ENCODE measurements at places on chromosomes 4 and X.

- no peak for DNase-seq
These were observed 15.0 kb downstream of the MECP2 start for GRCh38 chrX:154082396-154083125.

GRCh38 chr4:119894650-119895208, 171.9 kb downstream of the MAD2L1 start:
- no peak for DNase-seq

- DNase-seq = no peak
These were observed 97.5 kb downstream of the ANK2 start for GRCh38 chr4:113146876-113147358.

GRCh38 chrX:46850771-46851170, 13.9 kb downstream of the RP2 start:
- DNase-seq = no peak

DNA sequence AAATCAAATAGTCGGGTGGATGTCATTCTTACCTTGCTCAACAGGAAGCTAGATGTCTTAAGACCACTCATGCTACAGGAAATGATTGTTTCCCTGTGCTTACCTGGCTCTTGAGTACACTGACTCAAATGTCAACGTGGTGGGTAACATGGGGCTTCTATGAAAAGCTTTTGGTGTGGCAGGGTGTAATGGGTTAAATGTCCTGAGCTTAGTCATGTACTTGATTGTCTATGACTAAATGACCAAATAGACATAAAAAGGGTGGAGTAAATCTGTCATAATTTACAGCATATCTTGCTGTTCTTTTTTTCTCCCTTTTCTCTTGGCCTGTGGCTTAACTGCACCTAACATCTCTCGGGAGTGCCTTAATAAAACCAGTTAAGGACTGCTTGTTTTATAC, 44.9 kb downstream of the CCNG2 start:
- DNase-seq = no peak

DNA sequence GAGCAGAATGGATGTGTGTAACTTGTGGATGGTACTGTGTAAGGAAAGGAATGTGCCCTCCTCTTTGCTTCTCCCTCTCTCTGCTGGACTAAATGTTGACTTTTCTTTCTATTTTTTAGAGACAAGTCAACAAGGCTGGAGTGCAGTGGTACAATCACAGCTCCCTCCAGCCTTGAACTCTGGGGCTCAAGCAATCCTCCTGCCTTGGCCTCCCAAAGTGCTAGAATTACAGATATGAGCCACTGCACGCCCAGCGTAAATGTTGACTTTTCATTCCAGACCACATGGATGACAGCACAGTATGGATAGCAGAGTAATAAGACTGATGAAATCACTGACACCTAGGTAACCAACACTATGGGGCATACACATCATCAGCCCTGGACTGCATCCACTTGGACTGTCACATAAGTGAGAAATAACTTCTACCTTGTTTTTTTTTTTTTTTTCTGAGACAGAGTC, 5.1 kb upstream of the RPS3A start:
- DNase-seq = no peak

DNA sequence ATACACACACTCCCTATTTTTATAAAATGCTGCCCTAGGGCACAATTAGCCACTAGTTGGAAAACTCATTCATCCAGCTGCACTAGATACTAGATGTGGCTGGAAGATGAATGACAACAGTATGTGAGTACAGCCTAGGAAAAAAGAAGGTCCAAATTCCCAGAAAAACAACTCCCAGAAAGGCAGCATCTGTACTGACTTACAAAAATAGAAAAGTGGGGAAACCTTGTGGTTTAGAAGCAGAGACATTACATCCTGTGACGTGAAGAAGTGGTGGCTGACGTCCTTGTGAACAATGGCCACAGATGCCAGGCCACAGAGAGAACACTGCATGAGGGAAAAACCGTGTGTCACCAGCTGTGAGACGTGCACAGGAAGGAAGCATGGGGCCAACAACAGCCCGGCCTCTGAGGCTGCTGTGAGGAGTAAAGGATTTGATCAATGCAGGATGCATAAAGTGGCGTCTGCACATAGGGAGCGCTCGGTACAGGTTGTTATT, 81.2 kb downstream of the SPRY1 start:
- no peak for DNase-seq

DNA sequence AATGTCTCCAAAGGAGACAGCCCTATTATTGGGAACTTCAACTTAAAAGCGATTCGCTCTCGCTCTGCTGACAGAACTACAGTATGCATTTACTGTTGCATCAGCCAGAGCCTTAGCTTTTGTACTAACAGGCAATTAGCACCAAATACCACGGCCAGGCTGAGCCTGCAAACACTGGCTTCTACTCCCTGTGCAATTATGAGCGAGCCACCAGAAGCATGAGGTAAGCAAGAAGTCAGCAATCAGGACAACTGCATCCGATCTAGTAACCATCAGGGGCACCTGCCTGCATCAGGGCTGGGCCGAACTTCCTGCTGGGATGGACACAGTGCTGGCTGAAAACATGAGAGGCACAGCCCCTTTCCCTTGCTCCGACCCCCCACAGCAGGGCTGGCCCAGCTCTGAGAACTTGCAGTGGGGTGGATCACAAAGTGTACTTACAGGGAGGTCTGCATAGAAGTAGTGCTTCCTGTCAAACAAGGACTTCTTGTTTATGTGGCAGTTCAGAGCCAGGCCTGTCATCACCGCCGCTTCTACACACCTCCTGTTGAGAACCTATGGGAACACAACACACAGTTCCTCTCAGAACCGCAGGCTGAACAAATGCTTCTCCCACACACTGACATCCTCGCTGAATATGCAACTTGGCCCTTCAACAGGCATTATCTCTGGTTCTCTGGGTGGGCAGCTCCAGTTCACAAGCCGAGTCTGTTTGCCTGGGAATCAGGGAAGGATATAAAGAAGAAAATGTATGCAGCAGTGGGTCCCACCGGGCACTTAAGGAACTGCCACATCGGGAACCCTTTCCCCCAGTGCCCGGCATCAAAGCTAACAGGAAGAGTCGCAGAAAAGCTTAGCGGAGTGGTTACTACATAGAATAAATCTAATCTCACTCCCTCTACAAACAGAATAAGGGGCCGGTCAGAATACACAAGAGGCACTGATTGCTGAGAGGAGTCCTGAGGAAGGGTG, 41.5 kb downstream of the GATB start:
- DNase-seq = no peak

DNA sequence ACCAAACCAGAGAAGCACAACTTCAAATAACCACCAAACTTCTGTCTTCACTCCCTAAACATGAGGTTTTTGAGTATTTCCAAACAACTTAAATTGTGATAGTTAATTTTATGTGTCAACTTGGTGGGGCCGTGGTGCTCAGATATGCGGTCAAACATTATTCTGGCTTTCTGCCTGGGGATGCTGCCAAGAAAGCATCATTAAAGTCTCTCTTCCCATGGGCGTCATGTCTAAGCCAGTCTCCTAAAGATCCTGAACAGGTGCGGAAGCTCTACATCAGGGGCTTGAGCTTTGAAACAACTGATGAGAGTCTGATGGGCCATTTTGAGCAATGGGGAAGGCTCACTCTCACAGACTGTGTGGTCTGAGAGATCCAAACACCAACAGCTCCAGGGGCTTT, 24.1 kb upstream of the SOD3 start:
- DNase-seq = no peak

DNA sequence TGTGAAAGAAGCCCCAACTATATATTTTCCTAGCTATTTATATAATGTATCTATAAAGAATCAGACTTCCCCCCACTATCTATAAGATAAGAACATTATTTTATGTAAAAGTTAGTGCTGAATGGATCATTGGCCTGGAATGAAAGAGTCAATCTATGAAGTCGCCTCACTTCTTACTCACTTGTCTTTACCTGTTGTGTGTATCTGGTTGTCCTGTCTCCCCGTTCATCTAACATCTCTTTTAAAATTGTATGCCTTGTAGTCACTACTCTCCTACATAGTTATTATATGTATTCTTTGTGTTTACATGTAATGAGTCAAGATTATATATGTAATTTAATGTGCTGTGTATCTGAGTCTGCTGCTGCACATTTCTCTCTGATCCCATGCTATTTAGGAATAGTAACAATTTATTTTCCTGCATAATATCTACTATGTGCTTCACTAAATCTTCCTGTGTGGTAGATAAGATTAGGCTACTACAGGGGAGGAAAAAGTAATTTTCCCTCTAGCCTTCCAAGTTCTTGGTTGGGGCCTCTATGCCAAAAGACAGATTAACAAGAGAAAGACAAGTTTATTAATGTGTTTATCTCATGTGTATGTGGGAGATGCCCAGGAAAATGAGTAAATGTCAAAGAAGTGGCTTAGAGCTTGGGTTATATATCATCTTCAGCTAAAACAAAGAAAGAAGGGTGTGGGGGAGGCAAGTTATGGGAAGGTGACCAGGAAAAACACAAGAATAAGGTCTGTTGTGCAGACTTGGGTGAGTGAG, 77.6 kb upstream of the FRMPD4 start:
- DNase-seq = no peak

DNA sequence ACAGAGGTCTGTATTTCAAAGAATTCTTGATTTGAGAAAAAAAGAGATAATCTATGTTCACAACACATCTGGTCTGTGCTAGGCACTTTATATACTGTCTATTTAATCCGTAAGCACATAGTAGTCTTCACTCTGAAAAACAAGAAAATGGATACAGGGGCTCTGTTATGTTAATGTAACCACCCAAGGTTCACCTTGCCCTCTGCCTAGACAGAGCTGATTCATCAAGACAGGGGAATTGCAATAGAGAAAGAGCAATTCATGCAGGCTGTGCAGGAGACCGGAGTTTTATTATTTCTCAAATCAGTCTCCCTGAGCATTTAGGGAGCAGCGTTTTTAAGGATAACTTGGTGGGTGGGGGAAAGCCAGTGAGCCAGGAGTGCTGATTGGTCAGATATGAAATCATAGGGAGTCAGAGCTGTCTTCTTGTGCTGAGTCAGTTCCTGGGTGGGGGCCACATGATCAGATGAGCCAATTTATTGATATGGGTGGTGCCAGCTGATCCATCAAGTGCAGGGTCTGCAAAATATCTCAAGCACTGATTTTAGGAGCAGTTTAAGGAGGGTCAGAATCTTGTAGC, 92.9 kb upstream of the TNIP3 start:
- no peak for DNase-seq

GRCh38 chr4:102469806-102470205, 31.4 kb upstream of the NFKB1 start:
- no peak for DNase-seq

- no peak for DNase-seq
These were observed 1.0 kb upstream of the PDGFRA start for GRCh38 chr4:54228056-54228527.

- no peak for DNase-seq
These were observed 68.0 kb upstream of the TMEM164 start for GRCh38 chrX:109934935-109935334.

DNA sequence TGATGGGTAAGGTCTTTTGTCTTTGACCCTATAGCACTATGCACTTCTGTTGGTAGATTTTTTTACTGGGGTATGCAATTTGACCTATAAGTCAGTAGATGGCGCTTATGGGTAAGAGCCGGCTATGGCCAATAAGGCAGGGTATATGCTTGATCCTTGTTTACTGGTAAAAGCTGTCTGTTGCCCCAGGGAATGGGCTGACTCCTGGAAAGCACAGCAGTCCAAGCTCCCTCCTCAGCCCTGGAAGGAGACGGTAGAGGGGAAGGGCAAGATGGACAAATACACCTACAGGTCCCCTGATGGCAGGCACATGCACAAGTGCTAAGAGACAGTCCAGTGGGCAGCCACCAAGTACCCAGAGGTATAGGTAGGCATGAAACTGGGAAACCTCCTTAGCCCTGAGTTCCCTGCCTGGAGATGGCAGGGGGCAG, 63.7 kb downstream of the ADAMTS3 start:
- no peak for DNase-seq

GRCh38 chrX:101395789-101396188, 5.0 kb downstream of the RPL36A start:
- DNase-seq = no peak

DNA sequence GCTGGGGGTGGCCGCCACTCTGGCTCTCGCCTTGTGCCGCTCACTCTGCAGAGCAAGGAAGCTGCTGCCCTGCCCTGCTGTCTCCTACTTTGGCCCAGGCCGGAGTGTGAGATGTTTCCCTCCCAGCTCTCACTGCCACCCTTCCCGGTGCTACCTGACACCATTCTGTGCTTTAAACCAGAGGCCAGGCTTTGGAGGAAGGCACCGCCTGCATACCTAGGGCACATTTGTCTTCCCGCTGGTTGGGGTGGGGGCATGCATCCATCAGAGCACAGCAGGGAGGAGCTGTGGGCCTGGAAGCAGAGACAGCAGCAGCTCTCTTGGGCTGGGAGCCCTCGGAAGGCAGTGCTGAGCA, 96.9 kb upstream of the PSAPL1 start:
- DNase-seq = no peak

- DNase-seq = no peak
These were observed 1032.7 kb downstream of the ADGRL3 start for GRCh38 chr4:62232814-62233213.

DNA sequence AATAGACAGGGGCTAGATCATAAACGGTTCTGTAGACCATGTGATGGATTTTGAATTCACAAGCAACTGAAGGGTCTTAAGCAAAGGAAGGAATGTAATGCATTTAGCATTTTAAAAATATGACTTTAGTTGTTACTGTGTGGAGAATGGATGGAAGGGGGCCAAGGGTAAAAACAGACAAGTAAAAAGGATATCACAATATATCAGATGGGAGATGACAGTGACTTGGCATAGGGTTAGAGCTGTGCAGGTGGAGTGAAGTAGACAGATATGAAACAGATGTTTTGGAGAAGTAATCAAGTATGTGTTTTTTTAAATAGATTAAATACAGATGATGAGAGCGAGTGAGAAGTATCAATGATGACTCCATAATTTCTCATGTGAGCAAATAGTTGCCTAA, 1116.0 kb upstream of the TENM3 start:
- no peak for DNase-seq

DNA sequence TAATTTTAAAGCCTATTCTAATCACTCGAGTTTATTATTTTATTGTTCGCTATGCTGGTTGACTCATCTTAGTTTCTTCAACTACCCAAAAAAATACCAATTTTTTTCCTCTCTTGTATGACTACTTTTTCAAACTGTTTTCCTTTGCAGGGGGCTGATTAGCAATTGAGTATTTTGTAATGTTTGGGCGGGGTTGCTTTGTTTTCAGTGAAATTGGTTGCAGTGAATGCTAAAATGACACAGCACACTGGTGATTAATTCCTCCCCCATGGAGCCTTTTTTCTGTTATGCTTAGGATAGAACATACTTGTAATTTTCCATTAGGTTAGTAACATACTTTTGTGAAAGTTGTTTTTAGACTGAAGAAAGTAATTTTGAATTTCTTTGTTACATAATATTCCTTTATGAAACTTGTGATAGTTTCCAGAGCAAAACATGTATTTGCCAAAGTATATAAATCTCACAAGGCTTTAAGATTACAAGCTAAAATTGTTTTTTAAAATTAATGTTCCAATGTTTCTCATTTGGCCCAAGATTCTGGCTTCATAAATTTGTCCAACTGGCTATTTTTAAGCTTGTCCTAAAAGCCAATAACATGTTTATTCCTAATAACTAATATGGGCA, 120.4 kb downstream of the CHIC1 start:
- DNase-seq = no peak

GRCh38 chrX:71637253-71637618, 18.9 kb upstream of the CXCR3 start:
- no peak for DNase-seq
